HFF-Myc (cell line): ENCODE measurements at places on chromosomes 1 and 21.

GRCh38 chr1:95027046-95027445, 45.7 kb downstream of the ALG14 start:
- DNase-seq = no peak

DNA sequence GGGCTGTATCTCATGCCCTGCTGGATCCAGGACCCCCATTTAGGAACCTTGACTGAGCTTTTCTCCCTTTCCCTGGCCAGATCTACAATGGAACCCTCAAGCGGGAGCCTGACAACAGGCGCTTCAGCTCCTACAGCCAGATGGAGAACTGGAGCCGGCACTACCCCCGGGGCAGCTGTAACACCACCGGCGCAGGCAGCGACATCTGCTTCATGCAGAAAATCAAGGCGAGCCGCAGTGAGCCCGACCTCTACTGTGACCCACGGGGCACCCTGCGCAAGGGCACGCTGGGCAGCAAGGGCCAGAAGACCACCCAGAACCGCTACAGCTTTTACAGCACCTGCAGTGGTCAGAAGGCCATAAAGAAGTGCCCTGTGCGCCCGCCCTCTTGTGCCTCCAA, 29.8 kb downstream of the PKP1 start:
- no peak for DNase-seq

DNA sequence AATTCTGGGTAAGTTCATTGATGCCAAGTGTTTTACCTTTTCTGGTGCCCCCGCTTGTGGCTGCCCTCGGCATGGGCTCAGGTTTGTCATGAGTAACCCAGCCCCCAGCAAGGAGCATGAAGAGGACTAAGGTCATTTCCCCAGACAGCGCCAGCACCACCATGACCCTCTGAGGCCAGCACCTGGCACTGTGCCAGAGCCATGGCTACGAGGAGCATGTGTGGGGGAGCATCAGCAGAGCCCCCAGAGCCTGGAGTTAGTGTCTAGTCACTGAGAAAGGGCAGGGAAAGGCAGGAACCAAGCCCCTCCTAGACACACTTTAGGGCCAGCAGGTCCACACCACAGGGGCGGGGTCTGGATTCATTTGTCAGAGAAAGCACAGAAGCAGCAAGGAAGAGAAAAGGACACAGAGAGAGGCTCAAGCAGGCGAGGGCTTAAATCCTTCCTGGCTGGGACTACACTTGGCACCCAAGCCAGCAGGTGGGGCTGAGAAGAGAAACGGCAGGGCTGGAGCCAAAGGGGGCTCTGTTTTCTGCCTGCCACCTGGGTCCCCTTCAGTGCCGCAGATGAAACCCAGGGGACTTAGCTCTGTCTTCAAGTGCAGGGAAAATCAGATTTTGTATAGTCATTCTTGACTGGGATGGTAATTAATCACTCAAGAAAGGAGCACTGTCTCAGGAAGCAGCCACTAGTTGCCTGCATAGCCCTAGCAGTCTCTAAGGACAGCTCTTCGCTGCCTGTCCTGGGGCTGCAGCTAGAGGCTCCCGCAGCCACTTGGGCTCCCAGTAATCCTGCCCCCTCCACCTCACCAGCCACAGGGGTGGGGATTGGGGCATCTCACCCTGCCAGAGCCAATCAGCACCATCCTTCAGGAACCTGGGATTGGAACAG, 79.6 kb upstream of the ZC3H12A start:
- DNase-seq = no peak

DNA sequence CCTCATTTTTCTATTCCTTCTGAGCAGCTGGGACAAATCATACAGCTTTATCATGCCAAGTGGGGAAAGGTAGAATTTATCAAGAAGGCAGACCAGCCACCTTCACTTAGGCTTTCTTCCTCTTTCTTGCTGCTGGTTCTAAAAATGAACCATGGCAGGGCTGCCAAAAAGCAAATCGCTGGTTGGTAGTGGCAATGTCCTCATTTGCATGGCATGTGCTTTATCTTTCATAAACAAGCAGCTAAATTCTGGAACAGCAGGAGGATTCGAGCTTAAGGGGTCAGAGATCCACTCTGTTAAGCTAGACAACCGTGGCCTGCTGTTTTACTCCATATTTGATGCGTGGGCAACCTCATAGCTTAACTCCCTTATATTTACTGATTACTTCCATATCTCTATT, 91.3 kb downstream of the RPE65 start:
- DNase-seq = no peak

GRCh38 chr1:109827466-109827865, 63.7 kb upstream of the EPS8L3 start:
- DNase-seq = no peak

DNA sequence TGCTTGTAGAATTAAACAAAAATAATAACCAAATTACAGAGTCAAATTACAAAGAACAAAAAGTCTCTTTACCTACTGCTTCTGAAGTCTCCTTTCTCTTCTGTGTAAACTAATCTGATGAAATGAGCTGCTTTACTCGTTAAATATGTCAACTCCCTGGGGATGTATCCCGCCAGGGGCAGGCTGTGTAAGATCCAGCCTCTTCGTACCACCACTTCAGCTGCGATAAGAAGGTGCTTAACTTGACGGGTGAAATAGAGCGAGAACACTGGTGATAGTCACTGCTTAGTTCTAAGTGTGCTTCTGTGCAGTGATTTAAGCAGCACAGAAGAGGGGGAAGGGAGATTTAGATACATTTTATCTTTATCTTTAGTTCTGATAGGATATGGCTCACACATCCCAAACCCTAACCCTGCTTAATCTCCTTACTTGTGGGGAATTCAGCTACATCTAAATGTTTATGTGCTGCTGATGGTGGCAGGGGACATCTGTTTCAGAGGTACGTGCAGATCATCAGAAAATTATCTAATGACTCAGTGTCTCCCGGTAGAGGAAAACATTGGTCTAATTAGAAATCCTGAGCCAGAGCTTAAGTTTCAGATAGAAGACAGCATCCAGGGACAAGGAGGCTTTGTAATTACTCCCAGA, 46.0 kb downstream of the RHOU start:
- DNase-seq = no peak

DNA sequence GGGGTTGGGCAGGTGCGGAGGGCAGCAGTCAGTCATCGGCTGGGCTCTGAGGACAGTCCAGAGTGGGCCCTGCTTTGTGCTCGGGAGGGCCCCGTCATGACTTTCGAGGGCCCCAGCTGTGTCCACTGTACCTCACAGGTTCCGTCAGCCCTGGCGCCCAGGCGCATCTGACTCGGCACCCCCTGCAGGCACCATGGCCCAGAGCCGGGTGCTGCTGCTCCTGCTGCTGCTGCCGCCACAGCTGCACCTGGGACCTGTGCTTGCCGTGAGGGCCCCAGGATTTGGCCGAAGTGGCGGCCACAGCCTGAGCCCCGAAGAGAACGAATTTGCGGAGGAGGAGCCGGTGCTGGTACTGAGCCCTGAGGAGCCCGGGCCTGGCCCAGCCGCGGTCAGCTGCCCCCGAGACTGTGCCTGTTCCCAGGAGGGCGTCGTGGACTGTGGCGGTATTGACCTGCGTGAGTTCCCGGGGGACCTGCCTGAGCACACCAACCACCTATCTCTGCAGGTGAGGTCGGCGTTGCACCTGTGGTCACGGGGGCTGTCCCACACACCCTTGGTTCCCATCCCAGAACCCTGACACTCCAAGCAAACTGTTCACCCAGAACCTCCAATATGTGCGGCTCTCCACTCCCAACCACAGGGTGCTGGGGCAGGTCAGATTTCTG, 7.8 kb downstream of the PODN start:
- no peak for DNase-seq

- no peak for DNase-seq
Observed at GRCh38 chr1:94920061-94920460, 6.8 kb downstream of the CNN3 start.

GRCh38 chr1:54608566-54609230, 14.6 kb downstream of the FAM151A start:
- no peak for DNase-seq

GRCh38 chr1:179296356-179297104, 2.9 kb downstream of the SOAT1 start:
- DNase-seq = no peak

DNA sequence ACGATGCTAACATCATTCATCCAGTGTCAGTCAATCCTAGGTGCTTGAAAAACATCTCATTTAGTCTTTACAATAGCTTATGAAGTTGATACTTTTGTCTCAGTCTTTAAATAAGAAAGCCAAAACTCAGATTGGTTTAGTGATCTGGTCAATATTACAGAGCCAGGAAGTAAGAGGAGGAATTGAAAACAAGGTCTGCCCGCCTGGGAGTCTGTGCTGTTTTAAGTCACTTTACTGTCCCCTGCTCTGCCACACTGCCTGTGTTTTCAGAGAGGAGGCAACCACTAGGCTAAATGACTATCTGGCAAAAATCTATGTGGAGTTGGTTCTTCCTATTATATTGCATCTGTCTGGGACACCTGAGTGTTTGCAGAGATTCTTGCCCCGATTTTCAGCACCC, 62.3 kb downstream of the ST6GALNAC3 start:
- DNase-seq = no peak

DNA sequence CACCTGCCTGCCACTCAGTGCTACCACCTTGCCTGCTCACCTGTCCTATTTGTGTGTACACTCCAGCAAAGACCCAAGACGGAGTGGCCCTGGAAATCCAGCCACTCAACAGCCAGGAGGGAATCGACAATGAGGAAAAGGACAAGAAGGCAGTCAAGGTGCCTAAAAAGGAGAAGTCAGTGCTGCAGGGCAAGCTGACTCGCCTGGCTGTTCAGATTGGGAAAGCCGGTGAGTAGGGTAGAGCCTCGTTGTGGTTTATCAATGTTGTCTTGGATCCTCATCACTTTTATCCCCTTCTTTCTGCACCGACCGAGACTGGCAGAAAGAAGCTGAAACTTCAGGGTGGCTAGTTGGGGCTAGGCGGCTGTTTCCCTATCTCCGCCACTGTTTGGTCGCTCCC, 61.4 kb upstream of the LAX1 start:
- DNase-seq = no peak

GRCh38 chr1:5620997-5621396, 371.2 kb downstream of the NPHP4 start:
- no peak for DNase-seq

- DNase-seq = no peak
Observed at GRCh38 chr1:168271636-168272035, 9.0 kb upstream of the TBX19 start.

- no peak for DNase-seq
Observed at GRCh38 chr1:30586671-30587070, 136.7 kb downstream of the MATN1 start.

GRCh38 chr1:160997323-160998038, 23.5 kb downstream of the F11R start:
- DNase-seq = peak; percentile 32

DNA sequence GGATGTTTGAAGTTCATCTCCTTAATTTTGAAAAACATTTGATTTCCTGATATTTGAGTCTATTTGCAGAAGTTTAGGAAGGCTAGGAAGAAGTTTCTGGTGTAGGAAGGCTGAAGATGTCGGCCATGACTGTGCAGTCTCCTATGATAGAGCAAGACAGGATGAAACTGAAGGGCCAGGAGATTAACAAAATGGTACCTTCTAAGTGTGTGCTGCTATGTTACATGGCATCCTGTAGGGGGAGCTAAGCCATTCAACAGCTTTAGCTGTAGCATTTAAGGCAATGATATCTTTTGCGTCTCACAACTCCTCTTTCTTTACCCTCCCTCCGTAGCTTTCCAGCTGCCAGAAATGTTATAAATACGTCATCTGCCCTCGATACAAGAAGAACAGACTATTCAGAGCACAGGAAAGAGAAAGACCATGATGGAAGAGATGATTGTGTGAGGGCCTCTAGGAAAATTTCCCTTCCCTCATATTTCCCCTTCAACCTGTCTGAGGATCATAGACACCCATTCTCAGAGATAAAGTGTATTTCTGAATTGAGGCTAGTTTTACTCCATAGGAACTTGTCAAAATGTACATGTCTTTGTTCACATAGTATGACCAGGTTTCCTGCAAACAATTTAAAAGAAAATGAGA, 61.1 kb downstream of the XCL1 start:
- no peak for DNase-seq

DNA sequence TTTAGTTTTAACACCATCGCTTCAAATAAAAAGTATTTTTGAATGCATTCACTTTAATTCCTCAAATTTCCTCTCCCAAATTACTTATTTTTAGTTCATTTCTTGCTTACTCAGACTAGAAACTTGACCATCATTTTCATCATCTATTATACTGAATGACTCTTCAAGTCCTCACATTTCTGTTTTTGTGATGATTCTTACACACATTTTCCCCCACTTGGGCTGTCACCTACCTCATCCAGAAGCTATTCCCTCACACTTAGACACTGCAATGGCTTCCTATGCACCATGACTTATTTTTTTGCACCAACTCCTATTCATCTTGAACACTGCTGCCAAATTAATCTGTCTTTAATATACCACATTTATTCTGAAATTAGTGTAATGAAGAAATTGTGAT, 239.6 kb upstream of the DUSP10 start:
- no peak for DNase-seq

DNA sequence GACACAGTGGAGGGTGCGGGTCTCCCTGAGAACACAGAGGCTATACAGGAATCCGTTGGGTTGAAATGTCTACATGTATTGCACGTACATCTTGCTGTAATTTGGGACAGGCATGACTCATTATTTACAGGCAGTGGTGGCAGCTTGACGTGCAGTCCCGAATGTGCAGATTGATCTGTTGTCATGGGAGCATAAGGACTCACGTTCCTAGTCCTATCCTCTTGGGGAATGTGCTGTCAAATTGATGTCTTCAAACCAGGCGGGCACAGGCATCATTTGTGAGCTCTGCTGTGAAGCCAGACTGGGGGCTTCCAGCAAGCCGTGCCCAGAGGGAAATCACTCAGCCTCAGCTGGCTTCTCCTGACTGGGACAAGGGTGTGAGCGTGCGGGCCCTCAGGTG, 40.5 kb downstream of the S100B start:
- no peak for DNase-seq

DNA sequence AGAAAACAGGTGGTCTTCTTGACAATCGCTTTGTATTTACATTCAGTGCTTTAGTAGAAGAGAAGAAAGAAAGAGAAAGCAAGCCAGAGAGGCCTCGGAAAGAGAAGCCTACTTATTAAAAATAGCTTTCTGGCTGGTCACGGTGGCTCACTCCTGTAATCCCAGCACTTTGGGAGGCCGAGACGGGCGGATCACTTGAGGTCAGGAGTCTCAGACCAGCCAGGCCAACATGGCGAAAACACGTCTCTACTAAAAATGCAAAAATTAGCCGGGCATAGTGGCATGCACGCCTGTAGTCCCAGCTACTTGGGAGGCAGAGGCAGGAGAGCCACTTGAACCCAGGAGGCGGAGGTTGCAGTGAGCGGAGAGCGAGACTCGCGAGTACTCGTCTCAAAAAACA, 1.8 kb upstream of the SLC19A2 start:
- DNase-seq = no peak

- DNase-seq = no peak
Observed at GRCh38 chr1:209457401-209458125, 126.0 kb upstream of the CAMK1G start.

DNA sequence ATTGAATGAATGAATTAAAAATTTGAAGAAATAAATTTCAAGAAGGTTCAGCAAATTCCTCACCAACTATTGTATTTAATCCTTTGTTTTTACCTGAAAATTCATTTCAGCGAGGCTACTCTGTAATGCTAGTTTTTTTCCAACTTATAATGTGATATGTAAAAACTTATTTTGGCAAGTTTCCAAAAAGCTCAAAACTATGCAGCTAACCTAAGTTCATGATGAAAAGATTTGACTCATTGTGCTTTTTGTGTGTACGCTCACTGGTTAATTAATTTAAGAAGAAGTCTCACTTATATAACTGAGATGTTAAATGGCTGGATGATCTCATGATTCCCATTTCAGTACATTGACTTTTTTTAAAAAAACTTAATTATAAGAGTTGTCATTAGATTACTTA, 196.0 kb upstream of the SAMSN1 start:
- DNase-seq = no peak

GRCh38 chr1:100377590-100378361, 25.5 kb downstream of the CDC14A start:
- no peak for DNase-seq
